Activated T-cell treated with anti-CD3 and anti-CD28 coated beads for 1 hour (primary cell): ENCODE measurements at places on chromosomes 6 and 20.

- no peak for DNase-seq
Measured at GRCh38 chr6:27866357-27867050, 45.7 kb downstream of the OR2B2 start.

DNA sequence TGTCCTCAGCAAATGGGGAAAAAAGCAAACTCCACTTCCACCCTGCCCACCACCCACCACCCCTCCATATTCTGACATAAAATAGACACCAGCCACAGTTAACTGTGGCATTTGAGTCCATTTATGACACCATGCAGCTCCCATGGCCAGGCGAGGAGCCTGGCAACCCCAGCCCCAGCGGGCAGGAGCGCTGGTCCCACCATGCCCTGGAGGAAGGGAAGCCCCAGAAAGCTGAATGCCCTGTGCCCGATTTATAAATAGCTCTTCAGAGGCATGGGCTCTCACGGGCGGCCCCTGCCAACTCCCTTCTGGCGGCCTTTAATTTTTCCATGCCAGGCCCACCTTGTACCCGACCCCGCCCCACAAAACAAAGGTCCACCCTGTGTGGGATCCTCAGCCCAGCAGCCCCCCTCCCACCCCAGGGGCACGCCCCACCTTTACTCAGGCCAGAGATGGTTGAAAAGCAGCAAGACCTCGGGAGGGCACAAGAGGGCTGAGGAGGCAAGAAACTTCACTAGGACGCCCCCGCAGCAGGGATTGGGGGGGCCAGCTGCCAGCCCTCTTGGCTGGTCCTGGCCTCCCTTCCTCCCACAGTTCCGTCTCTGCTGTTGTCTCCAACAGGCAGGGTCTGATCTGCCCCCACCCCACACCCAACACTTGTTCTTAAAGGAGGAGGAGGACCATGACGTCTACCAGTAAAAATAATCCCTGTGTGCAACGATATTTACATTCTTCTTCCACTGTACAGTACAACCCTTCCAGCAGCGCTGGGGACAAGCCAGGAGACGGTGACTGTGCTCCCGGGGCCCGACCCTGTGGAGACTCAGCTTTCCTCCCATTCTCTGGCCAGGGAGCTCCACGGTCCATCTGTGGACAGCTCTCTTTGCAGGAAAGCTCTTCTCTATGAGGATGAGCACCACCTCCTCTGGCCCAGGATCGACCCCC is 115.6 kb upstream of the CDYL start:
- DNase-seq = no peak

DNA sequence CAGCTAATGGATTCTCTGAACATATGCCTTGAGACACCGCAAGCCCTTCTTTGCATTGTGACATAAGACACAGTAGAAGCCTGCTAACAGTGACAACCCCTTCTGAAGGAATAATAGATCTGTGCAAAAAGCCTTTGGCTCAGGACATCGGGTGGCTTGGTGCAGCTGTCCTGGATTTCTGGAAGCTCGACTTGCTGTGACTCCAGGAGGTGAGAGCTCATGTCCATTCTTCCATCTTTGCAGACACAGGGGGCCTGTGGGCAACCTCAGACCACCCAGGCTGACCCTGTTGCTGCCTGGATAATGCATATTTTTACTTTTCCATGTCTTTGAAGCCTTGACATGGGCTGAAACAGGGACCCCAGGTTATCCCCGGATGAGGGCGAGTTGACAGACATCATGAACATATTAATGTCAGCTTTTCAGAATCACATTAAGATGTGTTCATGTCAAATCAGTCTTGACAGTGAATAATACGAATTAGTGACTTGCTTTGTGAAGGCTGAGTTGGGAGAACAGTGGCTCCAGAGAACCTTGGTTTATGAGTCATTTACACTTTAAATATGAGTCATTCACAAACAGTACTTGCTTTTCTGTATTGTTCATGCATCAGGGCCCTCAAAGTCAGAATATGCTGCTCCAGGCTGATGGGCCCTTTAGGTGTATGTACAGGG is 66.8 kb upstream of the IYD start:
- DNase-seq = no peak

DNA sequence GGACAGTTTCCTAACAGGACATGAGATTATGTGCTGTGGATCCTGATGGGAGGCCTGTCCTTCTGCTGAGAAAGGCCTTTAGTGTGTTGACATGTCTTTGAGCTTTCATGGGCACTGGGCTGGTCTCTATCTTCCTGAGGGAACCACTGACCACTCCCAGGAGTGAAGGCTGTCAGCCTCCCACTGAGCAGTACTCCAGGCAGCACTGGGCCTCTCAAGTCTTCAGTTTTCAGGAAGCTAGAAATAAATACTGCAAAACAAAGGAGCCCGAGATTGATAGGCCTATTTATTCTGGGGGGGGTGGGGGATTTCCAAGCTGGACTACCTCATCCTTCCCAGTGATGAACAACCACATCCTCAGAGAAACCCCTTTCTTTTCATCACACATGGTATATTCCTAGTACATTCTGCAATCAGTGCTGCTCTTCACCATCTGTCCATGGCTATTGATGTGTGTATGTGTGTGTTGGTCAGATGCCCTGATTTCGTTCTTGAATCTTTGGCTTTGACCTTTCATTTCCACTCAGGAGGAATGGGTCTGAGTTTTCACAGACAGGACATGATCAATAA is 180.9 kb upstream of the SPTLC3 start:
- no peak for DNase-seq

GRCh38 chr20:20835897-20836296 is 123.5 kb upstream of the RALGAPA2 start:
- no peak for DNase-seq

DNA sequence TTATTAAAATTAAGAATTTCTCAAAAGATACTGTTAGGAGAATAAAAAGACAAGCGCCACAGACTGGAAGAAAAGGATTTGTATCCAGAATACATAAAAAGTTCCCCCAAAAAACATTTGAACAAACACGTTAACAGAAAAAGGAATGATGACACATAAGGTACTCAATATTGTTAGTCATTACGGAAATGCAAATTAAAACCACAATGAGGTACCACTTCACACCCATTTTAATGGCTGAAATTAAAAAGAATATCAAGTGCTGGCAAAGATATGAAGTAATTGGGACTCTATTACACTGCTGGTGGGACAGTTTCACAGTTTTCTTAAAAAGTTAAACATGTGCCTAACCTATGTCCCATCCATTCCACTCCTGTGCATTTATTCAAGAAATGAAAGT is 51.4 kb downstream of the HECA start:
- DNase-seq = no peak

DNA sequence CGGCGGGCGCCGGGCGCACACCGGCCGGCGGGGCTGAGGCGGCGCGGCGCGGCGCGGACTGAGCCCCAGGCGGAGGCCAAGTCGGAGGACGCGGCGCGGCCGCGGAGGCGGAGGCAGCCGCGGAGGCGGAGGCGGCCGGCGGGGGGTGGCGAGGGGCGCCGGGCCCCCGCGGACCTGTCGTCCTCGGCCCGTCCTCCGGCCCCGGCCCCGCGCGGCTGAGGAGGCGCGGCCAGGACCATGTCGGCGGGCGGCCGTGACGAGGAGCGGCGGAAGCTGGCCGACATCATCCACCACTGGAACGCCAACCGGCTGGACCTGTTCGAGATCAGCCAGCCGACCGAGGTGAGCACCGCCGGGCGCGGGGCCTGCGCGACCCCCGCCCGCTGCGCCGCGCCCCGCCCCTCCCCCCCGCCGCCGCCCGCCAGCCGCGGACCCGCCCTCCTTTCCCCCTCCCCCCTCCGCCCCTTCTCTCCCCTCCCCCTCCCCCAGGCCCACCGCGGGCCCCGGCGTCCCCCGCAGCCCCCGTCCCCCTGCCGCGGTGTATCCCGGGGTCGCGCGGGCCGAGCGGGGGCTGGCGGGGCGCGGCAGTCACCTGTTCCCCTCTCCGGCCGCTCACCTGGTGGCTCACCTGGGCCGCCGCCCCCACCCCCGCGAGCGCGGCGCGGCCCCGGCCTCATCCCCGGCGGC is at the start of gene AFDN:
Gene AFDN, plus strand, starts transcription at position 16 of the 687 bp plus-strand sequence. Its CDS starts 222 bp downstream, at position 238.
- no peak for DNase-seq

GRCh38 chr20:371755-372542 is 8.6 kb upstream of the TRIB3 start:
- DNase-seq = no peak

DNA sequence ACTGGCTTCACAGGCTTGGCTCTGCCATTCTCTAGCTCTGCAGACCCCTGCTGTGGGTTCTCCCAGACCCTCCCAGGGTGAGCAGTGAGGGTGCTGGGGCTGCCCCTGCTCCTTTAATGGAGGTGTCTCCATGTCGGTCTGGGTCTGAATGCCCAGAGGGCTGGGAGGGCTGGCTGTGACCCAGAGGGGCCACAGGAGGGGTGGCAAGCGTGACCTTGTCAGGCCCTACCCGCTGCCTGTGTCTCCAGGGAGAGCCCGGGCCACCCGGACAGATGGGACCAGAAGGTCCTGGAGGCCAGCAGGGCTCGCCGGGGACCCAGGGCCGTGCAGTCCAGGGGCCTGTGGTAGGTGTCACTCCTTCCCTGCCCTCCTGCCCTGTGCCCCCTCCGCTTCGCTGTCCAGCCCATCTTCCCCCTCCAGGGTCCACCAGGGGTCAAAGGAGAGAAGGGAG is 32.1 kb downstream of the COL20A1 start:
- no peak for DNase-seq

DNA sequence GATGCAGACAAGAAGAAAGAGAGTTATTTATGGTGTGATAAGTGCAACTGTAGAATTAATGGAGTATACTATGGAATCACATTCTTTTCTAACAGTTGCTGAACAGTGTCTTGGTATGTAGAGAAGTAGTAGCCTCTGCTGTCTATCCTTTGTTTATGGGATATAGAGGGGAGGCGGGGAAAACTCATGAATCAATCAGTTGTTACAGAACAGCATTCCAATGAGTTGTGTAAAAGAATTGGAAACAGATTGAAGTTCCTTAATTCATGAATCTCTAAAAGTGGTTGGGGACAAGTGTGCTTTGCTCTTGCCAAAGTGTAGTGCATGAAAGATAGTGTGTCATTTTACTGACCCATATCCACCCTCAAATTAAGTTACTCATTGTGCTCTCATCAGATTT is 77.7 kb downstream of the FLRT3 start:
- no peak for DNase-seq

GRCh38 chr6:80940571-80940970 is 811.9 kb downstream of the TENT5A start:
- no peak for DNase-seq

DNA sequence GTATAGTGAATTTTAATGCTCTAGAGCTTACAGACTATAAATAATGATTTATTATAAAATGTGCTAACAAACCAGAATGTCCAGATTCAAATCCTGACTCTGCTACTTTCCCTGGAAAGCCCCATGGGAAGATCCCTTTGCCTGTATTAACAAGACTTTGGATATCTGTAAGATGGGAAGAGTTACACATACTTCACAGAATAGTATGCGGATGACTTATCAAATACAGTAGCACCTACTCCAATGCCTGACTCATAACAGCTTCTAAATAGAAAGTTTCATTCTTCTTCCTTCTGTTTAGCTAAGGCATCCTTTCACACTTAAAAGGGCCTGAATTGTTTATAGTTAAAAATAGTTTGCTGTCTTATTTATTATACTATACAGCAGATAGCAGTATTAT is 166.3 kb downstream of the KCNQ5 start:
- DNase-seq = no peak

GRCh38 chr20:53623454-53624211 is 30.0 kb upstream of the ZNF217 start:
- no peak for DNase-seq

GRCh38 chr6:139743664-139744437 is 369.4 kb upstream of the CITED2 start:
- no peak for DNase-seq

GRCh38 chr6:104789770-104790190 is 69.9 kb downstream of the HACE1 start:
- no peak for DNase-seq

DNA sequence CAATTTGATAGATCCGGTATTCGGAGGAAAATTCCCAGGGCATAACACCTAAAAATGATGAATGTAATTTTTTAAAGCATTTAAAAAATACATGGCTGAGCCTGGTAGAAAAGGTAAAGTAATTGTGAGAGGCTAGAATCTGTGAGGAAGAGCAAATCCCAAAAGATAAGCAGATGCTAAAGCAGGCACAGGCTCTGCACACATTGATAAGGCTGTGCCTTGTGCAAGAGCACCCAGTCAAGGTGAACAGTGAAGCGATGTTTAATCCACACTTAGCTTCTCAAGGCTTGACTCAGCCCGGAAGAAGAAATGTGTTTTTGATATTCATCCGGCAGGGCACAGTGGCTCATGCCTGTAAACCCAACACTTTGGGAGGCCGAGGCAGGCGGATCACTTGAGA is 5.1 kb upstream of the EPB41L2 start:
- DNase-seq = no peak

DNA sequence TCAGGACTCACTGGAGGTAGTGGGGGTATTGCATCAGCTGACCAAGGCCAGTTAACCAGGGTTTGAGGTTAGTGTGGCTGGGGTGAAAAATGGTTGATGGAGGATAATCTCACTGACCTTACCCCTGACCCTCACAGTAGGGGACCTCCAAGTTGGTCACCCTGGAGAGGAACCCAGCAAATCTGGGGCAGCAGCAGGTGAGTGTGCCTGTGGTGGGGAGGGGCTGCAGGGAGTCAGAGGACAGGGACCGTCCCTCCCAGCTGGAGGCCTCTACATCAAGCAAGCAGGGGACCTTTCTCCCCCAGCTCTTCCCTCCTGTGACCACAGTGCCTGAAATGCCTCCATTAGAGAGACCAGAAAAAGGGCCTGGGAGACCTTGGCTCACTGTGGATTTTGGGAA is 49.1 kb upstream of the ZNF337 start:
- DNase-seq = no peak

- DNase-seq = no peak
Measured at GRCh38 chr6:134632024-134632423, 314.1 kb upstream of the SGK1 start.

- DNase-seq = no peak
Measured at GRCh38 chr6:131015025-131015591, 47.9 kb downstream of the EPB41L2 start.

GRCh38 chr20:53723045-53723444 is 129.4 kb upstream of the ZNF217 start:
- no peak for DNase-seq

DNA sequence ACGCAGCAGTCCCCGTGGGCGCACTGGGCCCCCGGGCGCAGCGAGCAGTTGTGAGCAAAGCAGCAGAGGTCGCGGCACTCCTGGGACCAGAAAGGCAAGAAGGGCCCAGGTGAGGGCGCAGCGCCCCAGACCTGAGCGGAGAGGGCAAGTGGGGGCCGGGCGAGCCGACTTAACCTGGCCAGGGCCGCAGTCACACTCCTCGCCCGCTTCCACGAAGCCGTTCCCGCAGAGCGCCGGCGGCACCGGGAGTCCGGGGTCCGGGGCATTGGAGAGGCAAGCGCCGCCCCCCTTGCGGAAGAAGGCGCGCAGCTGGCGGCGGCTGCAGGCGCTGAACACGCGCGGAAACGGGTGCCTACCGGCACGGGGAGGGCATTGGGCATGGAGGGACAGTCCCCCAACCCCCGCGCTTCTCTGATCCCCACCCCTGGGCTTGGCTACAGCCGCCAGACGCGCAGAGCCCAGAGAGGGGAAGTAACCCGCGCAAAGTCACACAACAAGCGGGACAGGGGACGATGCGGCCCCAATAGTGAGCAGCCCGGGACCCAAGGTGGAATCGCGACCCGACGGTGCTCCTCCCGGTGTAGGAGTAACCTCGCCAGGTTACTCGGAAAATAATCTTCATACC is 9.2 kb downstream of the ADAM33 start:
- DNase-seq = no peak
